ENCODE measurements at places on chromosomes 2 and 18.

DNA sequence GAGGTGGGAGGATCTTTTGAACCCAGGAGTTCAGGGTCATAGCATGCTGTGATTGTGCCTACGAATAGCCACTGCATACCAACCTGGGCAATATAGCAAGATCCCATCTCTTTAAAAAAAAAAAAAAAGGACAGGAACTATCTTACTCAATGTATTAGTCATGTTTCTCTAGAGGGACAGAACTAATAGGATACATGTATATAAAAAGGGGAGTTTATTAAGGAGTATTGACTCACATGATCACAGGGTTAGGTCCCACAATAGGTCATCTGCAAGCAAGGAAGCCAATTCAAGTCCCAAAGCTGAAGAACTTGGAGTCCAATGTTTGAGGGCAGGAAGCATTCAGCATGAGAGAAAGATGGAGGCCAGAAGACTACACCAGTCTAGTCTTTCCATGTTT, 18.8 kb upstream of the CASP10 start:
- DNase-seq, result no peak

DNA sequence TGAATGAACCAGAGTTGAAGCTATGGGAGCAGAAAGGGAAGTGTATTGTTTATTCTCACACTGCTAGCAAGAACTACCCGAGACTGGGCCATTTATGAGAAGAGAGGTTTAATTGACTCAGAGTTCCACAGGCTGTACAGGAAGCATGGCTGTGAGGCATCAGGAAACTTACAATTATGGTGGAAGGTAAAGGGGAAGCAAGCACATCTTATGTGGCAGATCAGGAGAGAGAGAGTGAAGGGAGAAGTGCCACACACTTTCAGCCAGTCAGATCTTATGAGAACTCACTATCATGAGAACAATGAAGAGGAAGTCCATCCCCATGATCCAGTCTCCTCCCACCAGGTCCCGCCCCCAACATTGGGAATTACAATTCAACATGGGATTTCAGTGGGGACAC, 383.2 kb upstream of the SLC14A2 start:
- DNase-seq, result no peak

GRCh38 chr2:224640679-224641078, 55.5 kb upstream of the CUL3 start:
- no peak for DNase-seq

DNA sequence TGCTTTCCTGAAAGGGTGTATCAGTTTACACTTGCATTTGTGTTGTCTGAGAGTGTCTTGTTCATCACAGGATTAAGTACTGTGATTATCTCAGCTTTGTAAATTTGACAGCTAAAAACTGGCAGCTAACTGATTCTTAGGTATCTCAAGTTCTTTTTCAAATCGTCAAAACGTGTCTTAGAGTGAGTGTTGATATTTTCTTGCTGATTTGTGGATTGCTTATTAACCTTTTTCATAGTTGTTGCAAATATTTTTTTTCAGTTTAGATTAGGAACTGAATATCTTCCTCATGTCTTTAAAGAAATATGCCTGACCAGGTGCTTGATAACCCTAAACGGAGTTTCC, 41.9 kb downstream of the LRRFIP1 start:
- no peak for DNase-seq

- no peak for DNase-seq
These were observed 112.2 kb upstream of the NABP1 start for GRCh38 chr2:191565647-191566198.

- no peak for DNase-seq
These were observed 15.7 kb downstream of the MAL start for GRCh38 chr2:95041060-95041823.

GRCh38 chr2:98524168-98524567, 79.5 kb downstream of the INPP4A start:
- no peak for DNase-seq

Data from NCI-H1694 (cell line).